ENCODE measurements at places on chromosomes 6 and 20.

GRCh38 chr6:162032620-162033019 is 694.9 kb downstream of the PRKN start:
- no peak for DNase-seq

GRCh38 chr20:50133474-50134217 is 19.9 kb downstream of the PEDS1 start:
- DNase-seq, result no peak

- DNase-seq, result no peak
Observed at GRCh38 chr20:46720776-46721425, 11.5 kb downstream of the SLC2A10 start.

GRCh38 chr20:64220420-64220819 is 35.1 kb upstream of the PCMTD2 start:
- DNase-seq, result no peak

DNA sequence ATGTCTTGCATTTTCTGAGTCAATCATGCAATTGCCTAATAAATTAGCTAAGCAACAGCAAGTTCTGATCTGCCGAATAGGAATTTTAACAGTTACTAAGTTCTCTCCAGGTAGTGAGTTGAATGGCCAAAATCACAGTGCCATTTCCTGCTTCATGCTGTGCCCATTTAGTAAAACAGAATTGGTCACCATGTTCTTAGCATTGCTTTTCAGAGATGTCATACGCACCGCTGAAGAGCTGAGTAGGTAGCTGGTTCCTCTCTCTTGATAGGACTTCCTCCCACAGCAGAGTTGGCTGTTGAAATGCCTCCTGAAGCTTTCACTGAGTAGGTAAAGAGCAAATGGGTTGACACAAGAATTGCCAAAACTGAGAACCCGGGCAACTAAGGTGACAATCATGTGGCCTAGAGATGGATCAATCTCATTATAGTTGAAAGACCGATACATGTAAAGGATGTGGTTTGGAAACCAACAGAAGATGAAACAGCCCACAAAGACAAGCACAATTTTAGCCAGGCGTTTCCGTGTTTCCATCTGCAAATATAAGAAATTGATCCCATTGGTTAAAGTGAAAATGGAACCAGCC is 57.1 kb upstream of the GJE1 start:
- DNase-seq, result no peak

GRCh38 chr6:134123666-134124208 is 71.3 kb upstream of the SLC2A12 start:
- no peak for DNase-seq

DNA sequence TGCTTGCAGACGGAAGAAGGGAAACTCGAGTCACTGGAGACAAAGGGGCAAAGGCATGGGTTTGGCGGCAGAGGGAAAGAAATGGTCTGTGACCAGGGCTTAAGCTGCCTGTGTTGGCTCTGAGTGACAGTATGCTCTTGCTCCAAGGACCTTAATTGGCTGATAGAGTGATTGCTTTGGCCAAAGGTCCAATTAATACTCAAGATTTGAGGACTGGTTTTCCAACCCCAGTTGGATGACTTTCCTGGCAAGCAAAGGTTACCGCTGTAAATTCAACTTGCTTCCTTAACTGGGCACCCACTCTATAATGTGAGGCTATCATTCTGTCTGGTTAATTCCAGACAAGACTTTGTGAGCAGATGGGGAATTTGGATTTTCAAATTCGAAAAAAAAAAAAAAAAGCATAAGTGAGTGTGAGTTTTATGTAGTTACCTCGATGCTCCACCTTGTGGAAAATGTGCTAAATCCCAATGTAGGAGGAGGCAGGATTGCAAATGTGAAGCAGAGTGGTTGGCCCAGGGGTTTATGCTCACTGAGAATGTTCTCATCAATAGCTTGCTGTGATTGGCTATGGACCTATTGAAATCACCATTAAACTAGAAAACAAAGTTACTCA is 150.7 kb upstream of the GMDS start:
- no peak for DNase-seq

GRCh38 chr20:23032750-23033078 is 2.4 kb upstream of the SSTR4 start:
- DNase-seq, result no peak

DNA sequence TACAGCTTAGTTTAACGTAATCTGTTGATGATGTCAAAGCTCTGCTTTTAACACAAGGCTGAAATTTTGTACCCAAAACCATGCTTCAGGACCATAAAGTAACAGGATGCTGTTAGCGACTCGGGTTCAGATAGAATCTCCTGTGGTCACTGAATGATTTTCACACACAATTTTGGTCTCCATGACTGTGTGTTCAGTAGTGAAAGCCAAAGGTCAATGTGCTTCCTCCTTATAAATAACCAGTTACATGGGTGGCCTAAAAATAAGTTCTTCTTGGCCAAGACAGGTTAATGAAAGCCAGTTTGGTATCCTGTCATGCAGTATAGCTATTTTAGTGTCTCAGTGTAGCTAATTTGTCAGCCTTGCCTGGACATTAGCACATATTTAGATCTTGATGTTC is 19.1 kb upstream of the LOC128125822 start:
- DNase-seq, result no peak

DNA sequence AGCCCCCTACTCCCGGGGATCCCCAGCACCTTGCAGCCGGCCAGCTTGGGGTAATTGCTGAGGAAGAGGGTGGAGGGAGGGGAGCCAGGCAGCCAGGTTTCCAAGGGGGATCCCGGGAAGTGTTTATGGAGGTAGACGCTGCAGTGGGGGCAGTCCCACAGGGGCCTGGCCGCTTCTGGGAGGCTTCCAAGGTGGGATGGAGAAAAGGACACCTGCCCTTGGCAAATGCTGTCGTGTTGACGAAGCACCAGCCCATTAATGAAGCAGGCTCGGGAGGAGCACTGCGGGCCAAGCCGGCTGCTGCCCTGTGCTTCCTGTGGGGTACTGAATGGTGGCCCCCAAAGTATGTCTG is 82.4 kb downstream of the TMEM242 start:
- DNase-seq, result no peak

GRCh38 chr20:31861135-31861384 is 9.3 kb downstream of the DUSP15 start:
- DNase-seq, result no peak

- DNase-seq, result no peak
Observed at GRCh38 chr6:56664029-56664428, 21.3 kb upstream of the DST start.

DNA sequence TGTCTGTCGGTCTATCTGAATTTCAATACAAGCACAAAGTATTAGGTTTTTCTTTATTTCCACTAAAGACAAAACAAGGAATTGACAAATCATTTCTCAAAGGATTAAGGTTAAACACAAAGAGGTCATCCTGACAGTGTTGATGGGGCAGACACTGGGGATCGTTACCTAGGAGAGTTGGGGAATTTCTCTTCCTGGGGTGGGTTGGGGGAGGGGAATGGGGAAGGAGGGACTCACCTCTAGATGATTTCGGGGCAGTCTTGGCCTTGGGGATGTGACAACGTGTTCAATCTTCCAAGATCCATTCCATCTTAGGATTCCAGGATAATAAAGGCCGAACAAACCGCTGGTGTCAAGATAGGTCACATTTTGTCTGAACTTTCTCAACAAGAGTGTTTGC is 35.4 kb upstream of the FOXA2 start:
- no peak for DNase-seq

DNA sequence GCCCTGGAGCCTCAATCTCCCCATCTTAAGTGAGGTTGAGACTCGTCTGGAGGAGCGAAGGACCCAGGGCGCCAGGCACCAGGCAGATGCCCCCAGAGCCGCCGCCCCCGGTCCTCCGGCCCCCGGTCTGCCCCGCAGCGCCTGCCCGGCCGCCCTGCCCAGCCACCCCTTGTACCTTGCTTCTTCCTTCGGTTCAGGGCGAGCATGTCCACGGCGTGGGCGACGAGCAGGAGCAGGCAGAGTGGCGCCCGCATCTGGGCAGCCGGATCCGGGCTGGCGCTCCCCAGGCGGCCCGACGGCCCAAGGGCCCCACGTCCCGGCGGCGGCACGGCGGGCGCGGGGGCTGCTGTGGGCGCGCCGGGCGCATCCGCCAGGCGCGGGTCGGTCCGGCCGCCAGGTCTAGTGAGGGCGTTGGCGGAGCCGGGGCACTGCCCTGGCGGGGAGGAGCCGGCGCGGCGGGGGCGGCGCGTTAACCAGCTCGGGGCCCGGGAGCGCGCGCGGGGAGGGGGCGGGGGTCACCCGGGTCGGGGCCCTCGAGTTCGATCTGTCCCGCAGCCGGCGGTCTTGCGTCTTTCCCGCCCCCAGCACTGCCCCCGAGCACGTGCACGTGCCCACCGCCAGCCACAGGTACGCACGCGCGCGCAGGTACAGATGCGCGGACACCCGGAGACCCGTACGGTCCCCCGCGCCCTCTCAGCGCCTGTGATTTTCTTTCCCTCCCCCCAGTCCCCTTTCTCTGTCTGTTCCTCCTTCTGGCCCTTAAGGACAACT is at the start of gene RSPO4:
TSS of gene RSPO4 (minus strand) at position 401 of the 771 bp plus-strand sequence. CDS start at position 254, 147 bp downstream.
- no peak for DNase-seq

DNA sequence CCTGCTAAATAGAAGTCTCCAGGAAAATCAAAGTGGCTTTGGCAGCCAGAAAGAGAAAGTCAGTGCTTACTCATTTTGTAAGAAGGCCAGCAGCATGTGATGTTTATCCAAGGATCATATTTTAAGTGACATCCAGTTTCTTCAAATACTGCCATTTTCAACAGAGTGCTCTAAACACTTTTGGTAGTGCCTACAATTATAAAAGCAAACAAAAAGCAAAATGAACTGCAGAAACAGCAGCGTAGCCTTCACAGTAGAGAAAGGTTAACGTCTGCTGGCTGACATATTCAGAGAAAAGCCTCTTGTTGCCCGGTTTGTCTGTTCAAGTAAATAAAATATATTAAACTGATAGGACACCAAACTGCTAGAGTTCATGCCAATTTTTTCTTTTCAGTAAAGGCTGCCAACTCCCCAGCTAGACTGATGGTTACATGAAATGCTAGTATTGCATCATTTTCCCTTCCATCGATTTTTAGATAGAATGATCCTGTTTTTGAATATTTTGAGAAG is 705.7 kb upstream of the SLC35B3 start:
- DNase-seq, result no peak

GRCh38 chr6:64691064-64691463 is 1016.0 kb downstream of the EYS start:
- DNase-seq, result no peak

- no peak for DNase-seq
Observed at GRCh38 chr6:62615366-62616015, 329.5 kb upstream of the KHDRBS2 start.

- no peak for DNase-seq
Observed at GRCh38 chr6:42150254-42150653, 7.8 kb upstream of the C6orf132 start.

DNA sequence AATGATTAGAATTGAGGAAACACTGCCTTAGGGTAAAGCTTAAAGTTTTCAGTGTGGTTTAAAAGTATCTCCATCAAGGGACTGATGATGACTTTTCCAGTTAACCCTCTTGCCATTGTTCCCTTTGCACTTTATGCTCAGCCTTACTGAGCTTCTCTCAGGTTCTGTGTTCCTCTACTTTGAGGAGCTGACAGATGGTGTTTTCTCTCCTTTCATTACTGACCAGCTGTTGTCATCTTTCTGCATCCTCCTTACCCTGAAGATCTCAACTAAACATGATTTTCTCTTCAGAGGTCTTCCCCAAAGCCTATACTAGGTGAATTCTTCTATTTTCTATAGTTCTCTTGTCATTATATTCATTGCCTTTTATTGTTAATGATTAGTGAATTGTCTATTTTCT is 475.6 kb upstream of the SYNCRIP start:
- no peak for DNase-seq

DNA sequence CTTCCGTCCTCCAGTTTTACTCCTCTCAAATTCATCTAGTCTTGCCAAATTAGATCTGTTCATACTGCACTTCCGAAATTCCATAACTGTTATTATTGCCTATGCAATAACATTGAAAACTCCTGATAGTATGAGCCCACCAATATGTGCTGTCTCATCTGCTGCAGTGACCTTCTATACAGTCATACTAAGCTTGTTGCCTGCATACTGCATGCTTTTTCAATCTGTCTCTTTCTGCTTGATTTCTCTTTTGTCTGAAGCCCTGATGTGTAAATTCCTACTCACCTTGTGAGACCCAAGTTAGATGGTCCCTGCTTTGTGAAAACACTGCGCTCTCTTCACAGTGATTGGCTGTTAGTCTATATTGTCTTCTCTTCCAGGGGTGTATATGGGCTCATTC is 1.1 kb downstream of the TBP start:
- no peak for DNase-seq

DNA sequence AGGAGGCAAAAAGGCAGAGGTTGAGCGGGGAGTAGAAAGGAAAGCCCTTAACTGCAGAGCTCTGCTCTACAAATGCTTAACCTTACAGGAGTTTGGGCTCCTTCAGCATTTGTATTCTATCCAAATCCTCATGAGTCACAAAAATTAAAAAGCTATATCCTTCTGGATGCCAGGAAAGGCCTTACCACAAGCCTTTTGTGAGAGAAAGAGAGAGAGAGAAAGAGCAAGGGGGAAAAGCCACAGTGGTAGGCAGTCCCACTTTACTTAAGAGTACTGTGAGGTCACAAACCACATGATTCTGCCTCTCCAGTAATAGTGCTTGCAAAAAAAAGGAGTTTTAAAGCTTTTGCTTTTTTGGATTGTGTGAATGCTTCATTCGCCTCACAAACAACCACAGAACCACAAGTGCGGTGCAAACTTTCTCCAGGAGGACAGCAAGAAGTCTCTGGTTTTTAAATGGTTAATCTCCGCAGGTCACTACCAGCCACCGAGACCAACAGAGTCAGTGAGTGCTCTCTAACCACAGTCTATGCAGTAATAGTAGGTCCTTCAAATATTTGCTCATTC is at the start of gene RUNX2:
TSS of gene RUNX2 (plus strand) at position 375 of the 567 bp plus-strand sequence. CDS start 397 bp downstream, outside the sequence.
- no peak for DNase-seq

- no peak for DNase-seq
Observed at GRCh38 chr20:57242414-57242813, 24.0 kb downstream of the BMP7 start.

DNA sequence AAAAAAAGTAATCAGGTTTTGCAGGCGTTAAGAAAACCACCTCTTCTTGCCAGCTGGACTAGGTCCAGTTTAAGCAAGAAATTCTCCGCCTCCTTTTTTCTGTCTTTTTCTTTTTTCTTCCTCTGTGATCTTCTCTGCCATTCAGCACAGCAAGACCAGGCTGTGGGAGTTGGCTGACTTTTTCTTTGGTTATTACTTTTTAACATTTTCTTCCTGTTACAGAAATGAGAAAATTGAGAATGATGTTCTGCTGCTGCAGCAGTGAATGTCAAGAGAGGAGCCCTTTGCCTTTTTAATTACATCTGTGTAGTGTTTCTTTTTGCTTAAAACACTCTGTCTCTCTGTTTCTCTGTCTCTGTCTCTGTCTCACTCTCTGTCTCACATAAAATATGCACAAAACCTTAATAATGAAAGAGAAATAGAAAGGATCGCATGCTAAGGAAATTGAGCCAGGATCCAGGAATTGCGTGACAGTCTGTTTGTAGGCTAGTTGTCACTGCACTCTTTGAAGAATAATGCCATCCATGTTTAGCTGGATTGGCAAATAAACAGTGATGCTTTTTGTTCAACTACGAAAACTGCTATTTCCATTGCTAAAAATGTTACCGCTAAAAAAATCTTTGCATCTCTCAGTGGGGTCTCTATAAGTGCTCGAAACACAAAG is 103.2 kb upstream of the SUPT3H start:
- no peak for DNase-seq

GRCh38 chr6:153511896-153512496 is 380.9 kb upstream of the RGS17 start:
- DNase-seq, result no peak
